A549 treated with dexamethasone at 1 μM for 4 hours (cell line): ENCODE measurements at places on chromosomes 2 and 18. TPM values are rescaled to one million over a fixed set of nuclear protein-coding genes. Genes with fewer than 3 reads are reported as not detected.

COL3A1 gene
- total RNA-seq = 0.12 to 0.27 TPM (median 0.21 TPM) in 5 replicates

AQP12B gene
- not detected in 5 replicates for total RNA-seq

OST4 gene
- total RNA-seq = 529 to 708 TPM (median 553 TPM) in 5 replicates

FAM161A gene
- 6.0 to 9.9 TPM (median 8.7 TPM) in 5 replicates for total RNA-seq

GAL3ST2 gene
- total RNA-seq = 0.15 to 0.27 TPM (median 0.25 TPM) in 5 replicates

EFR3B gene
- 7.9 to 11.1 TPM (median 10.0 TPM) in 5 replicates for total RNA-seq

ATP6V1C2 gene
- 0.11 to 0.37 TPM (median 0.14 TPM) in 5 replicates for total RNA-seq

RBKS gene
- 6.8 to 8.0 TPM (median 7.5 TPM) in 5 replicates for total RNA-seq

TNS1 gene
- total RNA-seq = 10.7 to 28.4 TPM (median 17.4 TPM) in 5 replicates

EVX2 gene
- total RNA-seq = not detected in 5 replicates

ANKRD30BL gene
- total RNA-seq = not detected in 5 replicates

TRIM43 gene
- 0.07 to 0.17 TPM (median 0.12 TPM) in 4 of 5 replicates, not detected in the other for total RNA-seq

ZNF407 gene
- total RNA-seq = 2.3 to 3.4 TPM (median 2.9 TPM) in 5 replicates

OR6B2 gene
- not detected in 5 replicates for total RNA-seq

MEP1B gene
- total RNA-seq = 0.05 to 0.09 TPM (median 0.08 TPM) in 3 of 5 replicates, not detected in the others

SERPINB12 gene
- not detected in 5 replicates for total RNA-seq

POTEJ gene
- total RNA-seq = not detected in 5 replicates

TMEFF2 gene
- total RNA-seq = 0.20 to 0.50 TPM (median 0.34 TPM) in 5 replicates

LTBP1 gene
- 24.5 to 40.3 TPM (median 34.8 TPM) in 5 replicates for total RNA-seq

ZNF396 gene
- total RNA-seq = 0.58 to 0.75 TPM (median 0.64 TPM) in 5 replicates

RAX gene
- not detected in 5 replicates for total RNA-seq

SRD5A2 gene
- 0.02 to 0.05 TPM (median 0.02 TPM) in 5 replicates for total RNA-seq

HNMT gene
- total RNA-seq = 0.41 to 1.1 TPM (median 0.92 TPM) in 5 replicates

NMUR1 gene
- 0.02 TPM in 3 of 5 replicates, not detected in the others for total RNA-seq
